ENCODE measurements at places on chromosomes 4 and X. TPM values are rescaled to one million over a fixed set of nuclear protein-coding genes. Genes with fewer than 3 reads are reported as not detected.

Gene CPLX1
- 0.42 TPM for total RNA-seq

Gene LANCL3
- 0.30 TPM for total RNA-seq

Gene NUDT10
- 0.15 TPM for total RNA-seq

Gene FMR1NB
- not detected for total RNA-seq

Gene RAP2C
- total RNA-seq, result 27.0 TPM

Gene TMEM128
- total RNA-seq, result 17.8 TPM

Gene ADAMTS3
- total RNA-seq, result not detected

Gene ANXA10
- not detected for total RNA-seq

Gene GABRG1
- total RNA-seq, result not detected

Gene SYTL5
- not detected for total RNA-seq

Gene CLDN22
- total RNA-seq, result not detected
